ENCODE measurements at places on chromosomes 2 and 18.

DNA sequence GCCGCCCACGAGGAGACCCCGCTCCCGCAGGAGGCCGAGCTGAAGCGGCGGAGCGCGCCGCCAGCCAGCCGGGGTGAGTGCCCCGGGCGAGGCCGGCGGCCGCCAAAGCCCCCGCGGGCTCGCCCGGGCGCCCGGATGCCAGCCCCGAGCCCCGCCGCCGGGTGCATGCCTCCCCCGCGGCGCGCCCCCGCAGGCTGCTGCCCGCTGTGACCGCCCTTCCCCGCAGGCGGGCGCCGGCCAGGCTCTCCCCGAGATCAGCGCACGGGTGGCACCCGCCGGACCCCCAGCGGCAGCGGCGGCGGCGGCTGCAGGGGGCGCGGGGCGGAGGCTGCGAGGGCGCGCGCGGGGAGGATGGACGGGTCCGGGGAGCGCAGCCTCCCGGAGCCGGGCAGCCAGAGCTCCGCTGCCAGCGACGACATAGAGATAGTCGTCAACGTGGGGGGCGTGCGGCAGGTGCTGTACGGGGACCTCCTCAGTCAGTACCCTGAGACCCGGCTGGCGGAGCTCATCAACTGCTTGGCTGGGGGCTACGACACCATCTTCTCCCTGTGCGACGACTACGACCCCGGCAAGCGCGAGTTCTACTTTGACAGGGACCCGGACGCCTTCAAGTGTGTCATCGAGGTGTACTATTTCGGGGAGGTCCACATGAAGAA, 470 bp downstream of the KCNF1 start:
- DNase-seq = no peak

DNA sequence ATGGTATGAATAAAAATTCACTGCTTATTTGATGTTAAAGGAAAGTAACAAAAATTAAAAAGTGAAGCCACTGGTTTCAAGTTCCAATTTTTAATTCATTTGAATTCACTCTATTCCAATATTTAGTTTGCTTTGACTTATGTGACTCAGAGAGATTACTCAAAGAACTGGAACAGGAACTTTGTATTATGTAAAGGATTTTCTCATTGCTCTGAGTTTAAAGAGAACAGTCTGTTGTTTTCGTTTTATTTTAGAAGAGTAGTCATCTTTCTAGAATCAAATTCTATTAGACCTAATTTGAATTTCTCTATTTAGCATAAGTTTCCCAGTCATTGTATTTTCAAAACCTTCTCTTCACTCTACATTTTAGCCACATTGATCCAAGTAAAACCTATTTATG, 300.1 kb upstream of the SLC8A1 start:
- DNase-seq = no peak

- DNase-seq = no peak
These were observed 111.1 kb downstream of the COL4A4 start for GRCh38 chr2:227052879-227053278.

DNA sequence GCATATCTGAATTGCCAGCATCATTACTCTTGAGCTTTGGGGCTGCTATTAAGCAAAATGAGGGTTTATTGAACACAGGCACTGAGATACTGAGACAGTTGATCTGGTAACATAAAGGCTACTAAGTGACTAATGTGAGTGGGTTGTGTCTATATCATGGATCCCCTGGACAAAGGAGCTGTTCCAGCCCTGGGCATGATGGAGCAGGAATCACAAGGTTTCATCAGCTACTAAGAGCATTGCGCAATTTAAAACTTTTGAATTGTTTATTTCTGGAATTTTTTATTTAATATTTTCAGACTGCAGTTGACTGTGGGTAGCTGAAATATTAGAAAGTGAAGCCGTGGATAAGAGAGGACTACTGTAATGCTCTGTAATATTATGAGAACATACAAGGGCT, 73.5 kb downstream of the MGAT5 start:
- DNase-seq = no peak

GRCh38 chr2:181738563-181738962, 58.2 kb upstream of the NEUROD1 start:
- no peak for DNase-seq

- DNase-seq = no peak
These were observed 439.9 kb upstream of the ETAA1 start for GRCh38 chr2:66957198-66957597.
